ENCODE measurements at places on chromosomes 5 and 9.

GRCh38 chr5:92283521-92283920, 900.4 kb upstream of the ARRDC3 start:
- DNase-seq: no peak

DNA sequence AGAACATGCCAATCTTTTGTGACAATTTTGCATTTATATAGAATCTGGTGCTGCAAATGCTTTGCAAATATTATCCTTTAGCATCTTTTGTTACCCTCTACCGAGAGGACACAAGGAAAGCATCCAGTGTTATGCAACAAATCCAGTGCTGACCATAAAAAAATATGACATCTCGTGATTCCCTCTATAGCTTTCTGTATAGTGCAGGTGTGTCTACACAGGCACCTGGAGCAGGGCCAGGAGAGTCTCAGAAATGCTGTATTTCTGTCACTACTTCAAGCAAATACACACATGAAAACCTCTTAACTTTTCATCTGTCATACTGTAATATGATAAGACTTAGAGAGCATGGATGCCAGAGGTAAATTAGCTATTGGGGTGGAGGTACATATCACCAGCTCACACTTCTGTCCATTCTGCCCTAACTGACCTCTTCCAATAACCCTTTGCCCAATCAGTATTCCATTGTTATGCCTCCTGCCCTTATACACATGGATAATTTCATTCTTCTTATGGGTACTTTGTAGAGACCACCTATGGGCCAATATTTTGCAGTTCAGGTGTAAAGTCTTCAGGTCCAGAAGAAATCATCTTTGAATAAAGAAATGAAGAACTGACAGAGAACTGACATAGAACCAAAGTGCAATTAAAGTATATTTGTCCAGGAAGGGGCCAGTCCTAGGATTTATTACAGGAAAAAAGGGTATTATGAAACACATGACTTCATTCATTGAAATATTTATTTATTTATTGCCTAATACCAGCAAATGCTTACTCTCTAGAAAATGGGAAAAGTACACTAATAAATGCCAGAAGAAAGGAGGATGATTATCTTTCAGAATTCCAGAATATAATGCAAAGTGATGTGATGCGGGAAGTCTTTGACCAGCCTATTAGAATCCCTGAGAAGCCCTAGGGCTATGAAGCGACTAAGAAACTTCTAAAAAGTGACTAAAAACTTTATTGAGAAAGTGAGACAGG, 106.5 kb downstream of the EPB41L4A start:
- DNase-seq: peak; percentile 18

GRCh38 chr9:111258209-111258874, 71.7 kb downstream of the OR2K2 start:
- DNase-seq: no peak

- DNase-seq: peak; percentile 89
Observed at GRCh38 chr5:127988146-127988760, 95.3 kb upstream of the SLC12A2 start.

DNA sequence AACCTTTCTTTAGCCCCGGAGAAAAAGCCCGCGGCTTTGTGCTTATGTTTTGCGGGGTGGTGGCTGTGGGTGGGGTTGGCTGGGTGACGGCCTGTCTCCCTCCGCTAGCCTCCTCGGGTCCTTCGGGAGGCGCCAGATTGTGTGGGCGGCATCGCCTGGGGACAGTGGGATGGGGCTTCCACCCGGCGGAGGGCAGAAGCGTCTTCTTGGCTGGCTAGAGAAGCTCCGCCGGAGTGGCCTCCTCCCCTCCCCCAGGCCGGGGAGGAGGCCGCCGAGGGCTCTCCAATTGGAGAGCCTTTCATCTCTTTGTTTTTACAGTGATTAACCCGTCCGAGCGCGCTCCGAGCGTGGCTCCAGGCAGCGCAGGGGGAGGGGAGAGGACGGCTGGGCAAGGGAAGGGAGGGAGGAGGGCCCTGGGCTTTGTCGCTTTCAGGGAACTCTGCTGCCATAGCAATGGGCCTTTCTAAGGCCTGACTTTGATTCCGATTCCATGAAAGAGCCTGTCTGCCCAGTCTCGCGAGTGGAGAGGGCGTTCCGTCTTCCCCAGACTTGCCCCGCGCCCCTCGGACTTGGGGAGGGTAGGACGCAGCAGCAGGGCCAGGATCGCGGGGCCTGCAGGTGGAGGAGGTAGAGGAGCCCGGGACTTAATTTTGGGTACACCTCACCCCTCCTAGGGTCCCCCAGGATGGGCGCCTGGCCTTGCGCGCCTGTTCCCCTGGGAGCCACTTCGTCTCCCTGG, 36.7 kb upstream of the TIFAB start:
- peak; percentile 43 for DNase-seq

DNA sequence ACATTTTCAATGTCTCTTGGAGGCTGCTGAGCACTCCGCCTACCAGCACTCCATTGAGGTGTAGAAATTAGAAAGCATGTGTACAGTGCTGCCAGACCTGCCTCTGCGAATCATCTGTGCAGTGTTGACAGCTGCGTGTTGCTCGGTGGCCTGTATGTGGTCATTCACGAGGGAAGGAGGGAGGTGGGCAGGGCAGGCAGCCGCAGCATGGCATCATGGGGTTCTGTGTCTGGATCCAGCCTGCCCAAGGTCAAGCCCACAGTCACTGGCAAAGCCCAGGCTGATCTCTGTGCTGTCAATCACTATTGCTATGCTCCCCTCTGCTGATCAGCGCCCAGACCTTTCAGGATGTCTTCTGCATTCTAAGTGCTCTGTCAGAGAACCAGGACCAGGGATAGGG, 8.0 kb upstream of the PDZD2 start:
- no peak for DNase-seq

DNA sequence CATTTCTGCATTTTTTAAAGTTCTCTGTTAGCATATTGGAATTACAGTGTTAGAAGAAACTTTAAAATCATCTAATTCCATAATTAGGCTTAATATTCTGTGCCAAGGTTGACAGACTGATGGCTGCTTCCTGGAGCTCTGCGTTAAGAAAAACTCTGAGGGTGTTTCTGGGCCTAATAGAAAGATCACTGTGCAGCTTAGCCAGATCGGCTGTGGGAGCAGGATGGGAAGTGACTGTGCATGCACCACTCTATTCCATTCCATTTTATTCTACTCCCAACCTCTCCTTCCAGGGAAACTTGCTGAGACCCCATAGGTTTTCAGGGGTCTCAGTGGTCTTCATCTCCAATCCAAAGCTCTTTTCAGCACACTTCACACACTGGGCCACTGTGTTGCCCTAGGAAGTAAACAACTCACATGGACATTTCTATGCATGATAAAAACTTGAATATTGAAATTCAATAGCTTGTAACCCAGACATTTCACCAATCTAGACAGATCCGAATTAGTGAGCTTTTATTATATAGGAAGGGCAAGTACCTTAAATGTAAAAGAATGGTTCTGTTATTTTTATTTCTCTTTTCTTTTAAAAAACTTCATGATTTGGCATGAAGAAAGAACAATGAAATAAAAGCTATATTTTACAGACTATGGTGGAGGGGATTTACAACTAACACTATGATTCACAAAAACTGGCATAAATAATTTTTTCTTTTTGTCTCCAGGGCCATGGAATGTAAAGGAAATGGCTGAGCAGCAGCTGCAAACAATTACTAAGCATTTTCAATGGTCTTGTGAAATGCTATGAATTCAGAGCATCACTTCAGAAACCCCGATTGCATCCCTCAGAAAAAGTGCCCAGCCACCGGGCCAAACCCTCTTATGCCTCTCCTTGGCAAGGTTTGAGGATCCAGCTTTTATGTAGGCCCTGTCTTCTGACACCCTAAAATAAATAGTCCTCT, 51.4 kb upstream of the DAB2 start:
- DNase-seq: peak; percentile 19

DNA sequence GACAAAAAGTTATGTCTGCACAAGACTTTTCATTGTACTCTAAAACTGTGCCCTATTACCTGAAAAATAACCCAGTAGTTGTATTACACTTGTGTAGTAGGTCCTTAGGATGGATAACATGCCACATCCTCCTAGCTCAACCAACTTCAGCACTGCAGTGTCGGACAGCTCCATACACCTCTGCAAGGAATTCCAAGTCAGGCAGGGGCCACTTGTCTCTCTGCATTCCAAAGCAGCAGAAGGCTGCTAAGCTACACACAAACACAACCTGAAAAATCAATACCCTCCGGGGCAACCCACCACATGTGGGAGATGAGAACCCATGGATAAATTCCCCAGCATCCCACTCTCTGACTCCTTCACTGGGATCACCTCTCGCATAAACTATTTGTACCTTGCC, 50.2 kb downstream of the MED10 start:
- peak; percentile 54 for DNase-seq

DNA sequence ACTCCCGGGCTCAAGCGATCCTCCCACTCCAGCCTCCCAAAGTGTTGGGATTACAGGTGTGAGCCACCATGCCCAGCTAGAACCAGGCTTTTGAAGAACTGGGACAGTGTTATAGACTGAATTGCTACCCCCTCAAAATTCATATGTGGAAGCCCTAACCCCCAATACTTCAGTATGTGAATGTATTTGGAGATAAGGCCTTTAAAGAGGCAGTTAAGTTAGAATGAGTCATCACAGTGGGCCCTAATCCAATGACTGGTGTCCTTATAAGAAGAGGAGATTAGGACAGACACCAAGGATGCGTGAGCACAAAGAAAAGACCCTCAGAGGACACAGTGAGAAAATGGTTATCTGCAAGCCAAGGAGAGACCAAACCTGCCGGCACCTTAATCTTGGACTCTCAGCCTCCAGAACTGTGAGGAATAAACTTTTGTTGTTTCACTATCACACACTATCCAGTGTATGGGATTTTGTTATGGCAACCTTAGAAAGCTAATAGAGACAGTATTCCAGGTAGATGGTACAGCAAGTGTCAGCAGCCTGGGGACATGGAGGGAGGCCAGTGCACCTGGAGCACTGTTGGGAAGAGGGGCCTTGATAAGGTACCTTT, 31.4 kb upstream of the ERGIC1 start:
- peak; percentile 29 for DNase-seq

- DNase-seq: no peak
Observed at GRCh38 chr5:38615042-38615441, 58.6 kb upstream of the LIFR start.

DNA sequence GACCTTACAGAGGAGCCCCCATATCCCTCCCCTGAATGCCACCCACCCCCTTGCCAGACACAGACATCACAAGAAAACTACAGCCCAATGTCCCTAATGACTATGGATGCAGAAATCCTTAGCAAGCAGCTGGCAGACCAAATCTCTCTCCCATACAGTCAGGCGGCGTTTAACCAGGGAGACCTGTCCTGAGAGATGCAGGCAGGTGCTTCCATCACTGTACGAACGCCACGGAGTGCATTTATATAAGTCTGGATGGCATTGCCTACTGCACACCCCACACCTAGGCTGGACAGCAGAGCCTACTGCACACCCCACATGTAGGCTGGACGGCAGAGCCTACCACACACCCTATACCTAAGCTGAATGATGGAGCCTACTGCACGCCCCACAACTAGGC, 34.4 kb upstream of the SARDH start:
- DNase-seq: no peak

DNA sequence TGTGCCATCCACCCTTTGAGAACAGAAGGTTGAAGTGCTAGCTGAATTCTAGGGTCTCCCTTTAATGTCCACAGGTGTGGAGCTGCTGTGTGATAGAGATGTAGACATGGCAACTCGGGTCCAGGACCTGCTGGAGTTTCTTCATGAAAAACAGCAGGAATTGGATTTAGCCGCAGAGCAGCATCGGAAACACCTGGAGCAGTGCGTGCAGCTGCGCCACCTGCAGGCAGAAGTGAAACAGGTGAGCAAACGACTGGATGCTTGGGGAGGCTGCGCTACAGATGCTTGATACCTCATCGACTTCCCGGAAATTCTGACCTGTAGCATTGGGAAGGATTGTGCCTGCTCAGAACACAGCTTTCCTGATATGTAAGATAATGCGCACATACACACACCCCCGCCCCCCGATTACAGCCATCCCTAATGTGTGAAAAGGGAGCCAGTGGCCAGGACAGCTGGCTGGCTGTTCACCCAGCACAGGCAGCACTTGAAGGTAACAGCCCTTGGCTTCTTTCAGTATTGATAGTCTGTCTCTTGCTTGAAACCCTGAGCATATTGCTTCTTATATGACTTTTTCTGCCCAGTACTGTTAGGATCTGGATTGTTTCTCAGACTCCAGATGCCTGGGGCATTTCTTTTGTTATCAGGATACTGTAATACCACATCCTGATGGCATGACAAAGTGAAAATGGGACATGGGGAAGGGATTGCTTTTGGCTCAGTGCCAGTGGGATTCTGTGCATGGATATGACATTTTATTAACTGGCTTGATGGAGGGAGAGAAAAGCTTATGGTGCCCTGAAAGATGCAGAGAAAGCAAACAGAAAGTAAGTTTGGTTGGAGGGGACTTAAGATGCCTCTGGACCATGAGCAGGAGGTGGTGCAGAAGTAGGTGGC, 216.8 kb upstream of the OTULINL start:
- DNase-seq: peak; percentile 63

DNA sequence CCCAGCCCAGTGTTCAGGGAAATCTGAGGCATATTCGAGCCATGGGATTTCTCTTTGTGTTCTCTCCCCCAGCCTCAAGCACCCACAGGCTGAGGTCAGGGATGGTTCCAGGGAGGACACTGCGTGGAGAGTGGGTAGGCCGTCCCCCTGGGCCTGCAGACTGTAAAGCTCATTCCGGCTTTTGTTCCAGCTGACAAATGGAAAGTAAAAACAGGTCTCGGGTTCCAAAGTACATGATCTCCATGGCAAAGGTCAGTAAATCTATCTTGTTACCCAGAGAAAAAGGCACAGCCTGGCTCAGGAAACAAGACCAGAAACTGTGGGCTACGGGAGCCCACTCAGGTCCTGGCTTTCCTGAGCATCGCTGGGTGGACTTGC, 116.2 kb downstream of the ROR2 start:
- DNase-seq: no peak

DNA sequence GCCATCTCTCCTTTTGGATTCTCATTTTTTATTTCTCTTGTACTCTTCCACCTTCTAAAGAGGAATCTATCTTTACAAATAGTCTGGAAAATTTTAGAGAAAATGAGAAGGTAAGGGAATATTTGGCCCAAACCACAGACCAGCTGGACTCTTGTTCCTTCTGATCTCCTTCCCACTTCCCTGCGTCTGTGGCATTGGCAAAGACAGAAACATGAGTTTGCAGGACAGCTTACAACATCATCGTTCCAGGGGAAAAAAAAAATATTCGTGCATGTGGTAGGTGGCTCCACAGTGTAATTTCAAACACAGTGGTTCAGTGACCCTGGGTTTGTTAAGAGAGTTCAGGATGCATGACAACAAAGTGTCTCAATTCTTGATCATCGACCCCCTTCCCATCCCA, 755.0 kb downstream of the DNAH5 start:
- DNase-seq: no peak

GRCh38 chr9:4741365-4742089, 525 bp upstream of the AK3 start:
- peak; percentile 41 for DNase-seq

DNA sequence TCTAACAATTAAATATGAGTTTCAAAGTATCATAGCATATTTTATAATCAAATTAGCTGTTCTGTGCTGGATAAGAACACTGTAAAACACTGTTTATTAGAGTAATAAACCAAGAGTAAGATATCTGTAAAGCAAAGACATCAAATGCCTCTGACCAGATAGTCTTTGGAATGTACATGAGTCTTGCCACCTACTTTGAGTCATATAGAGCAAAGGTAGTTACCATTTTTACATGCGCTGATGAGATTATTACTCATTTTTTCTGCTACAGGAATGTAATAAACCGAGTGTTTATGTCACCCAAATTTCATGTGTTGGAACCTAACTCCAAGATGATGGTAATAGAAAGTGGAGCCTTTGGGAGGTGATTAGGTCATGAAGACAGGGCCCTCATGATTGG, 654.5 kb downstream of the CETN3 start:
- peak; percentile 13 for DNase-seq

- DNase-seq: peak; percentile 94
Observed at GRCh38 chr5:143205386-143205785, 198.1 kb downstream of the NR3C1 start.

Measured in epithelial cell of esophagus (primary cell).